ENCODE measurements at places on chromosomes 3 and 15.

GRCh38 chr3:143775459-143775858 lies 72.8 kb downstream of the SLC9A9 start:
- no peak for DNase-seq

GRCh38 chr15:92922418-92923002 lies 22.4 kb downstream of the CHD2 start:
- no peak for DNase-seq

DNA sequence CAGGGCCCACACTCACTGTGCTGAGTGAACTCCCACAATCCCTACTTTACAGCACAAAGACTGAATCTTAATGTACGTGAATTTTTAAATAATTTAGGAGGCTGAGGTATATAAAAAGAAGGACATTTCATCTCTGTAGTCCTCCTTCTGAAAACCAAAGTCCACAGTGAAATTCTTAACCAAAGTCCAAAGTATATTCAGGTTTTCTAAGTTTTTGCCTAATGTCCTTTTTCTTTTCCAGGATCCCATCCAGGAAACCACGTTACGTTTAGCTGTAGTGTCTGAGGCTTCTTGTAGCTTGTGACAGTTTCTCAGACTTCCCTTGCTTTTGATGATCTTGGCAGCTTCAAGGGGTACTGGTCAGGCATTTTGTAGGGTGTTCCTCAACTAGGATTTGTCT lies 44.5 kb downstream of the SCAP start:
- no peak for DNase-seq

- DNase-seq = no peak
Observed at GRCh38 chr3:10226293-10226692, 22.0 kb upstream of the TATDN2 start.

GRCh38 chr3:48034000-48034516 lies 17.8 kb upstream of the MAP4 start:
- DNase-seq = no peak

GRCh38 chr3:94114666-94115065 lies 51.8 kb downstream of the NSUN3 start:
- no peak for DNase-seq

Data from activated CD4-positive, alpha-beta T cell treated with anti-CD3 and anti-CD28 coated beads for 24 hours (primary cell).